ENCODE measurements at places on chromosomes 11 and 22. TPM values are rescaled to one million over a fixed set of nuclear protein-coding genes. Genes with fewer than 3 reads are reported as not detected.

DNA sequence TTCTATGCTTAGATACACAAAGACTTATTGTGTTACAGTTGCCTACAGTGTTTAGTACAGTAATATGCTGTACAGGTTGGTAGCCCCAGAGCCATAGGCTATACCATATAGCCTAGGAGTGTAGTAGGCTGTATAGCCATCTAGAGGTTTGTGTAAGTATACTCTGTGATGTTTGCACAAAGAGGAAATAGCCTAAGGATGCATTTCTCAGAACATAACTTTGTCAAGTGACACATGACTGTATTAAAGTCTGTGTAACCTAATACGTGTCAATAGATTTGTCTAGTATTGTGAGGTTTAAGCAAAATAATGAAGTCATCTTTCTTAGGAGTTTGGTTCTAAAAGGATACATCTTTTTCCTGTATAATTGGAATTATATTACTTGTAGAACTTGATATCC, 5.5 kb downstream of the ZC3H12C start:
- DNase-seq: no peak
- H3K27ac ChIP-seq: no peak overlapping the region
- H3K27me3 ChIP-seq: peaks cover 26% of the 10 kb centered on the region
- H3K36me3 ChIP-seq: no peaks in the 10 kb centered on the region
- peaks cover 5% of the 10 kb centered on the region for H3K4me1 ChIP-seq

DNA sequence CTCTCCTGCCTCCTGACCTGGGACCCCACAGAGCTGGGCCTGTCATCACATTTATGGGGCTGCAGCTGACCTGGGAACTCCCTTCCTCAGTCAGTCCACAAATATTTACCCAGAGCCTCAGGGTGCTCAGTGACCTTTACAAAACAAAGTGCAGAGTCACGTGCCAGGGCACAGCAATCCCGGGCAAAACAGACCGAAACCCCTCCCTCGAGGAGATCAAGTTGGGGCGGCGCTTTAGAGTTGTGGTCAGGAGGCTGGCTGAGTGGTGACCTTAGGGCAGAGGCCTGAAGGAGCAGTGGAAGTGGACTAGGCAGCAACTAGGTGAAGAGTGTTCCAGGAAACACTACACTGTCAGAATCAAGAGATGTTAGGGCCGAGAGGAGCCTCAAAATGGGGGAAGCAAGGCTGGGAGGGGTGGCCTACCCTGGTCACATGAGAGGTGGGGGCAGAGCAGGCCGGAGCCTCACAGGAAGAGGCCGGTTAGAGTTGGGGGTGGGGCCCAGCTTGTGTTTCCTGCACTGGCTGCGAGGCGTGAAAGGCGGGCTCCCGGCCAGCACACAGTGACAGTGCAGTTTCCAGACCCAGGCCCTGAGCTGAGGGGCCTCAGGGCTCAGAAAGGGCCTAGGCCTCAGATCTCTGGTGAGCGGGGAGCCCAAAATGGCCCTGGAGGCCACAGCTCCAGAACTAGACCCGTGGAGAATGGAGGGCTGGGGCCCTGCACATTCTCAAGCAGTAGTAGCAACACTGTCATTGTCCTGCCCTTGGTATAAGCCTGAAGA, 3.7 kb upstream of the NEAT1 start:
- no peaks in the 10 kb centered on the region for H3K27me3 ChIP-seq
- peaks cover 12% of the 10 kb centered on the region for H3K36me3 ChIP-seq
- peaks cover 61% of the 10 kb centered on the region for H3K4me1 ChIP-seq
- peak overlapping the region; percentile 99 for H3K27ac ChIP-seq
- peak overlapping the region; percentile 98 for H3K4me3 ChIP-seq
- peak; percentile 98 for DNase-seq

DNA sequence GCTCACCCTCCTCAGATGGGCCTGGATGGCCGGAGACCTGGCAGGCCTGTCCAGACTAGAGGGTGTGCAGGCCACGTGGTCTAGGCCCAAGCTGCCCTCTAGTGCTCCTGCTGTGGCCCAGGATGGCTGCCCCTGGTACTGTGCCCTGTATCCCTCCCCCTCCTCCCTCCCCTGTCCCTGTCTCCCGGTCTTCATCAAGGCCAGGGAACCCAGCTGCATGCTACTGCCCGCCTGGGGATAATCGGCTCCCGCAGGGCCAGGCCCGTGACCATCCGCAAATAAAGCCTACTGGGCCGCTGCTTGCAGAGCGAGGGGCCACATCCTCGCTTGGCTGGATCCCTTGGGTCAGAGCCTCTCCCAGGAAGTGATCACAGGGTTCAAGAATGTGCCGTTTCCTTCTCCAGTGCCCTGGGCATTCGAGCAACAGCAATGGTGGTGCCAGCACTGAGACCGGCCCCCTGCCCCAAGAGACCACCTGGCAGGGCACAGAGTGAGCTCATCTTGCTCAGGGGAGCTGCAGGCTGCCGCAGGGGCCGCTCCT, 51.1 kb downstream of the WNT7B start:
- no peak overlapping the region for H3K27ac ChIP-seq
- DNase-seq: no peak
- H3K4me3 ChIP-seq: no peak overlapping the region
- H3K4me1 ChIP-seq: no peaks in the 10 kb centered on the region
- peaks cover 5% of the 10 kb centered on the region for H3K27me3 ChIP-seq

DNA sequence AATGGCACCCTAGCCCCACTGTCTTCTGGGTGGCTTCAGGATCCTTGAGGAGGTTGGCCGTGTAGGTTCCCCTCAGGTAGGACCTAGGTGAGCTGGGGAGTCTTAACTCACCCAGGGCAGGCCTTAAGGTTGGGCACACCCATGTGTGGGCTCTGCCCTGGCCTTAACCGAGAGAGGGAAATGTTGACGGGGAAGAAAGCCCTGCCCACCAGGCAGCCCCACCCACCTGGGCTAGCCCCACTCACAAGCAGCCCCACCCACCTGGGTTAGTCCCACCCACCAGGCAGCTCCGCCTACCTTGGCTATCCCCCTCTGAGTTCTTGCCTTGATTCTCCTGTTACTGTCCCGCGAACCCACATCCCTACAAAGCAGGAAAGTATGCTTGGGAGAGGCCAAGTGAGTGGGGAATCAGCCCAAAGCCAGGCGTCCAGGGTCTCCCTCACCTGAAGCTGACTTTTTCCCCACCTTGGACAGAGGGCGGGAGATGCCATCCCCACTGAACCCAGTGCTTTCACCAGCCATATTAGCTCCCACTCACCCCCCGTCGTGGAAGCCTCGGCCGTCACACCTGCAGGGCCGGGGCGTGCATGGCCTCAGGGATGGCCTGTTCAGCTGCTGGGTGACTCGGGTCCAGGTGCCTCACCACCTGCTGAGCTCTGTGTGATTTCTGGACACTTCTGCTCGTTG, at the start of gene MYEOV:
Gene MYEOV (plus strand): TSS at position 337 of the 687 bp plus-strand sequence. CDS start 1,200 bp downstream, outside the sequence.
- DNase-seq: no peak
- no peaks in the 10 kb centered on the region for H3K27me3 ChIP-seq
- no peak within 1 kb of the TSS for H3K4me3 ChIP-seq
- peaks cover 36% of the 10 kb centered on the region for H3K4me1 ChIP-seq
- H3K27ac ChIP-seq: no peak within 1 kb of the TSS
- H3K36me3 ChIP-seq: no peaks in the 10 kb centered on the region

MS4A15 gene
- total RNA-seq: not detected

DNA sequence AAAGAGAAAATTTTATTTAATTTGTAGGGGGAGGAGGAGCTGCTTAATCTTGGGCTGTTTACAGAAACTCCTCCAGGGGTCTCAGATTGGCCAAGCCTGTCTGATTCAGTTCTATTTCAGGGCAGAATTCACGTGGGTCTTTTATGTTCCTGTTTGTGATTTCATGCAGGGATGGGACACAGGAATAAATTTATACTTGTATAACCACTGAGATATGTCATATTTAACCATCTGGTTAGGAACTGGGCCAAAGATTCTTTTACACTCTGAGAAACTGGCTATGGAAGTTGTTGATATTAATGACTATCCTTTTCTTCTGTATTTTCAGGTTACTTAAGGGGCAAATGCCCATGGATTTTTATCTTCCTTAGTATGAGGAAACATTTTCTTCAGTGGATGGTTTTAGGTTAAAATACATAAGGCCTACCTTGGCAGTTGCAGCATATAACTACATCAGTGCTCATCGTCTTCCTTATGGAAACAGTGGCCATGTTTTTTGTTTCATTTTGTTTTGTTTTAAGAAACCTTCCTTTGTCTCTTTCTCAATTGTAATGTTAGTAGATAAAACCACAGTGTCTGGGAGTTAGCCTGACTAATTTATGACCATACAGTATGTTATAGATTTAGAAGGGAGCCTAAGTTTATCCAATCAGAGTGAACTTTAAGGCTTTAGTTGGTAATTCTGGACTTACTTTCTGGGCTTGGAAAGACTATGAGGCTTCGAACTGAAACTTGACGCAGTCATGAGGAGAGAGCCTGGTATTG, 132.4 kb upstream of the ANO3 start:
- H3K4me3 ChIP-seq: no peak overlapping the region
- H3K27ac ChIP-seq: no peak overlapping the region
- H3K36me3 ChIP-seq: no peaks in the 10 kb centered on the region
- no peaks in the 10 kb centered on the region for H3K4me1 ChIP-seq
- DNase-seq: no peak

SULT4A1 gene
- total RNA-seq: not detected

SDHAF2 gene
- total RNA-seq: 63.3 TPM

DNA sequence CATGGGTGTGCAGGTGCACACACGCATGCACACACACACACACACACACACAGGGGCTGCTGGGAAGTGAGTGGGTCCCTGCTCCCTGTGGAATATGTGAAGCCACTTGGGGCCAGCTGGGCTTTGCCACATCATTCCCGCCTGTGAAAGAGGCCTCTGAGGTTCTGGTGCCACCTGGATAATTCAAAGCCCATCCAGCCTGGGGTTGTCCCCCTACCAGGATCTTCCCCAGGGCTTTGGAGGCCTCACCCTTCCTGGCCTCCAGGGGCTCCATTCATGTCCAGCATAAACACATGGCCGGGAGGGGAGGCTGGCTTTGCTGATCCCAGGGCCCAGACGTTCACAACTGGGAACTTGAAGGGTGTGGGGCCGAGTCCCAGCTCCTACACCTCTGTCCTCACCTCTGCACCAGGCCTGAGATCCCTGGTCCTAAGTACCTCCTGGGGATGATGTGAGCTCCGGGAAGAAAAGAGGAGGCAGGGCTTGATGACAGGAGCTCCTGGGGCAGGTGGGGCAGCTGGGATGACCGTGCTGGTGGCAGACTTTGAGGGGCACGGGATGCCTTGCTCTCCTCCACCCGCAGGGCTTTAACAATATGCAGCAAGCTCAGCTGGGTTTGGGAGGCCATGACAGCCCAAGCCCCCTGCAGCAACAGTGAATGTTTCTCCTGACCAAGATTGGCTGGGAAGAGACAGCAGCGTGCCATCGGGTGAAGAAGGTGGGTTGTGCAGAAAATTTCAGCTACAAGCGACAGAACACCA, 14.2 kb downstream of the LINC01488 start:
- no peaks in the 10 kb centered on the region for H3K36me3 ChIP-seq
- DNase-seq: no peak
- no peak overlapping the region for H3K27ac ChIP-seq
- H3K4me3 ChIP-seq: no peak overlapping the region

DNAJB7 gene
- not detected for total RNA-seq

FOSL1 gene
- 7.9 TPM for total RNA-seq

DNA sequence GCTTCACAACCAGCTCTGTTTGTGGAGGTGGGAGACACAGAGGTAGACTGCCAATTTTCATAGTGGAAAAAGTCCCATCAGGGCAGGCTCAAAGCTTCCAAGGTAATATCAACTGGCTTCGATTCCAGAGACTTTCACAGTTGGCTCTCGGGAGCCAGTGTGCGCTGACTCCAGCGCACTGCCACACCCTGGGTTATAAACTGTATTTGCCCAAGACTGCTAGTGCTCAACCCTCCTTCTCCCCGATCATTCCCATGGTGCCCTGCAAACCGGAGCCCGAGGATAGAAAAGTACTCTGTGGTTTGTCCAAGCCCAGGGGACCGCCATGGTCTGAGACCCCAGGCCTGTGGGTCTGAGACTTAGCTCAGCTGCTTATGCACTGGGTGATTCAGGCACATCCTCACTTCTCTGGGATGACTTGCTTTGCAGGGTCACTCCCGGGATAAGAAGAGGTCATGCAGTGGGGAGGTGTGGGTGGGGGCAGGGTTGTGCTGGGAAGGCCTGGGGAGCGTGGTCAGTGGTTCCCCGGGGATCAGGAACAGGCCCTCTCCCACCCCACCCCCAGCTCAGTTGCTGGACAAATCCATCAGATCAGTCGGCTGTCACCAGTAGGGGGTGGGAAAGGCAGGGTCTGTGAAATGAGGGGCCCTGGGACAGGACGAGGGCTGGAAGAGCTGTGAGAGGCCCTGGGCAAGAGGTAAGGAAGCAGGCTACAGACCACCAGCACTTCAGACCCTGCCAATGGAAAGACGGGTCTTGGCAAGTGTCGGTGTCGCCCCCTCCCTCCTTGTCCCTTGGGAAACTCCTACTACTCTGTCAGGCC, 26.7 kb upstream of the PICK1 start:
- H3K4me3 ChIP-seq: no peak overlapping the region
- H3K27ac ChIP-seq: no peak overlapping the region
- H3K4me1 ChIP-seq: peaks cover 10% of the 10 kb centered on the region

- no peak overlapping the region for H3K27ac ChIP-seq
- H3K36me3 ChIP-seq: no peaks in the 10 kb centered on the region
- DNase-seq: no peak
- H3K4me1 ChIP-seq: no peaks in the 10 kb centered on the region
Observed at GRCh38 chr11:109527496-109527895, 105.5 kb downstream of the C11orf87 start.

DNA sequence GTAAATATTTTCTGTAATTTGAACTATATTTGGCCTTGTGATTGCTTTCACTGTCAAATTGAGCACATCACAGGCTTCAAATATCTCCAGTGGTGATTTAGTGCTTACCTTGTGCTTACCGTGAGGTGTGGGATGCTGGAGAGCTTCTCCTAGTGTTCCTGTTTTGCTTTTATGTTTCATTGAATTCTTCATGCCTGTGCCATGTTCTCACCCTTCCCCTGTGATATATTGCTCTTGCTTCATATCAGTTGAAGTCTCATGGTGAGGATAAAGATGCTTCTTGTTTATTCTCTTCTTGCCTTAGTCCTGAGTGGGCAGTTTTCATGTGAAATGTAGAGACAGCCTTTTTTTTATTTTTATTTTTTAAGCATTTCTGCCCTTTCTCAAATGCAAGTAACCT, 198.0 kb upstream of the PDGFD start:
- H3K4me1 ChIP-seq: no peaks in the 10 kb centered on the region
- no peak overlapping the region for H3K27ac ChIP-seq
- peaks cover 2% of the 10 kb centered on the region for H3K27me3 ChIP-seq
- H3K36me3 ChIP-seq: no peaks in the 10 kb centered on the region
- H3K4me3 ChIP-seq: no peak overlapping the region
- no peak for DNase-seq

DNA sequence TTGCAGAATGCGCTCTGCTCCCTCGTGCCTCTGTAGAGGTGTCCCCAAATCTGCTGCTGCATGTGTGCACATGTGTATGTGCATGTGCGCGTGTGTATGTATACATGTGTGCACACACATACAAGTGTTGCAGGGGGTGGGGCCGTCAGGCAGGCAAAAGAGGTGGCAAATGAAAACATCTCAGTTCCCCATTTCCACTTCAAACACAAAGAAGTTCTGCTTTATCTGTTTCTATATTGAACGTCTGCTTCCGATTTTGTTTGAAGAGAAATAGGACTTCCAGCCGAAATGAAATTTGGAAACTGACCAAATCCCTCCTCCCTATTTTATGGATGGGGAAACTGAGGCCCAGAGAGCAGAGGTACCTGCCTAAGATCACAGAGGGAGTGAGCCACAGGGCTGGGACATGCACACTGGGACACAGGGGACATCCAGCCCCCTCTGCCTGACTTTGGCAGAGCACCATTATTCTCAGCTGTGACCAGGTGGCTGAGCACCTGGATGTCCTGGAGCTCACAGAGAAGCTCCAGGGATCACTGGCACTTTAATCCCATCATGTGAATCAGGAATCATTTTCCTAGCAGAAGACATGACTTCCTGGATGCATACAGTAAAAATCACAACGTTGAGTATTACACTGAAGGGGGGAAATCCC, 41.2 kb upstream of the ALX4 start:
- H3K4me3 ChIP-seq: no peak overlapping the region
- DNase-seq: no peak
- H3K4me1 ChIP-seq: no peaks in the 10 kb centered on the region

PANX3 gene
- total RNA-seq: not detected
